Mammary epithelial cell (primary cell): ENCODE measurements at places on chromosomes 5 and 9.

GRCh38 chr5:73129143-73129542, 8.8 kb downstream of the TMEM171 start:
- DNase-seq: no peak

DNA sequence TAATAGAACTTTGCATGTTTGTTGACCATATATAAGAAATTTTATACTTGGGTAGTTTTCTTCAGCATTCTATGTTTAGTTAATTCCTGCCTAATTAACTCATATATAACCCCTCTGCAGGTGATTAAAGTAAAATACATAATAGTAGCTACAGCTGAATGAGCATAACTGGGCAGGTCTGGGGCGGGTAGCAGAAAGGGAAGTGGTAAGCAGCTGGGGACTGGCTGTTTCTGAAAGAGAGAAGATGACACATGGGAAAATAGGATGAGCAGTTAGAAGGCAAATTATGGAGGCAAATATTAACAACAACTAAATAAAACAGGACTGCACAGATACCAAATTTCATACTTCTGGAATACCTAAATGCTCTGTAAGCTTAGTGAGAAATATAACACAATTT, 128.1 kb downstream of the CPLANE1 start:
- no peak for DNase-seq

DNA sequence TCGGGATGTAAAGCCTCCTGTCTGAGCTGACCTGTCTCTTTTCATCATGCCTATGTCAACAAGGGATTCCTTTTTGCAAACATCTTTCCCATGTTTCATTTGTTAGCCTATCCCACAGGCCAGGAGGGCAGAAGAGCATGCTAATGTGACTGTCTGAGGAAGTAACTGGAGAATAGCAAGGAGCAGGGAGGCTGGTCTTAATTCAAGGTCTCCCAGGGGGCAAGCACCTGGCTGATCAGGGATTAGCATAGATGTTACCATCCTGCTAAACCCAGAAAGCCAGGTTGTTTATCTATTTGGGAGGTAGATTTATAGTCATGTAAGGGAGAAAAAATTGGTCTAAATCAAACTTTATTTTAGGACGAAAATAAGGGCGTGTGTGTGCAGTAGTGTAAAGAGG, 36.7 kb upstream of the MAP1B start:
- DNase-seq: no peak

- peak; percentile 97 for DNase-seq
Observed at GRCh38 chr5:139482050-139482889, at the start of gene STING1. Gene STING1 (minus strand): TSS chr5:139482758. CDS start chr5:139481704, 1,054 bp downstream.

DNA sequence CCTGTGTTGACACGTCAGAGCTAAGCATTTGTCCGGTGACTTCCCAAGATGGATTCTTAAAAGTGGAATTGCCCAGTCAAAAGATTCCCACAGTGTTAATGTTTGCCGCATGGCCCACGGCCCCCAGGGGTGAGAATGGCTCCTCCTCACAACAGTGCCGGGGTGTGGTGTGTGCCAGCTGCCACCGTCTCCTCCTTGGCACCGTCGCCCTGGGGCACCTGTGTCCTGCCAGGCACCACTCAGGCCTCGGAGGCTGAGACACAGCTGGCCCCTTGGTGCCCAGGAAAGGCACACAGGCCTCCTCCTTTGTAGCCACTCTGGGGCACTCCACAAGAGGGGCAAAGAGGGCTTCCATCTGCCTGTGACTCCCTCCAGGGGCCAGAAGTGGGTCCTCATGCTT, 4.3 kb downstream of the KCNT1 start:
- DNase-seq: peak; percentile 43

DNA sequence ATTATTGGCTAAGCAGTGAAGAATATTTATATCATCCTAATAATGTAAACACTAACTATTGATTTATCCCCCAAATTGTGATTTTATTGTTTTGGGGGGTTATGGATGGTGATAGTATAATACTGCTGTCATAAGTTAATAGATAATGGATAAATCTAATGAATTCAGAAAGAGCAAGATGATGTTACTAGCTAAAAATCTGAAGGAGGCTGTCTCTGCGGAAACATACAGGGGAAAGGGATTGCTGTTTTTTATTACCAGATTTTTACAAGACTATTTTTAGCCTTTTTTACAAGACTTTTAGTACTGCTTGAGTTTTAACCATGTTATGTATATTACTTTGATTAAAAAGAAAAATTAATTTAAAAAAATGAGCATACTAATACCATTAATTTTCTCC, 5.3 kb upstream of the ABL1 start:
- no peak for DNase-seq

DNA sequence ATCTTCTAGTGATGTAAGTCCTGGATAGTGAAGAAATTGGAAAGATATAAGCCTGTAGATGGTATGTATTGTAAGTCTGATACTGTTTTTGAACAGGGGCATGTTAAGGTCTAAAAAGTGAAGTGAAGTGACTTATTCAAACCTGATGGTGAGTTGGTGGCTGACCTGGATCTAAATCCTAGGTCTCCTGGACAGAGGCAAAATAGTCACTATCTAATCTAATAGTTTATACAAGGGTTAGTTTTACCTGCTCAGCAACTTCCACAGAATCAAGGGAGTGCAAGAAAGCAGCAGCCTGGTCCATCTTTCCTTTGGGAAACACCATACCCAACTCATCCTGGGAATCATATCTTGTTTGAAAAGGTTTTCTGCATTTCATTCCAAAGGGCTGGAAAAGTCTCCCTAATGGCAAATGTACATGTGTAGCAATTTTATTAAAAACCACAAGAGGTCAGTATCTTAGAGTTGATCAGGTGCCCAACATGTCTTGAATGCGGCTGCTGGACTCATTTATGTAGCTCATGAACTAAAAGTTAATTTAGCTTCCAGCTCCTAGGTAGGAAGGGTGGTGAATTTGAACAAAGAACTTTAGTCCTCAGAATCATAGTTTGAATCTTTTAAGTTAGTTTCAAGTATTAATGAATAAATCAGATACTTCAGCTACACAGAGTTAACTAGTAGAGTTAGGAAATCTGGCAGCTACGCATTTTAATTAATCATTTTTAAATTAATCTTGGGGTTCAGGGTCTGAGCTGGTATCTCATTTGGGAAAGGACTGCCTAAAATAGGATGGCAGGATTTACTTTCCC, 26.0 kb downstream of the SKP2 start:
- DNase-seq: peak; percentile 18

- peak; percentile 44 for DNase-seq
Observed at GRCh38 chr9:7570107-7570720, 229.4 kb downstream of the DMAC1 start.

- no peak for DNase-seq
Observed at GRCh38 chr9:21320465-21320864, 14.7 kb downstream of the KLHL9 start.

- DNase-seq: no peak
Observed at GRCh38 chr5:79636981-79637733, 24.9 kb downstream of the TENT2 start.
